Fibroblast of lung (primary cell): ENCODE measurements at places on chromosomes 4 and X. TPM values are rescaled to one million over a fixed set of nuclear protein-coding genes. Genes with fewer than 3 reads are reported as not detected.

CNKSR2 gene
- total RNA-seq = 0.33 and 1.5 TPM in 2 replicates

ZFX gene
- 41.1 and 61.9 TPM in 2 replicates for total RNA-seq

RAB33A gene
- total RNA-seq = 12.6 and 18.3 TPM in 2 replicates

REST gene
- 25.2 and 33.0 TPM in 2 replicates for total RNA-seq

GLRA3 gene
- not detected in 2 replicates for total RNA-seq

LONRF3 gene
- 0.33 and 0.51 TPM in 2 replicates for total RNA-seq

GNRHR gene
- total RNA-seq = not detected in 2 replicates

BEND4 gene
- total RNA-seq = under 0.01 TPM in 1 of 2 replicates, not detected in the other

PDE5A gene
- total RNA-seq = 383 and 832 TPM in 2 replicates
